Globus pallidus (tissue), 1 donor: ENCODE measurements at places on chromosomes 11 and 22.

DNA sequence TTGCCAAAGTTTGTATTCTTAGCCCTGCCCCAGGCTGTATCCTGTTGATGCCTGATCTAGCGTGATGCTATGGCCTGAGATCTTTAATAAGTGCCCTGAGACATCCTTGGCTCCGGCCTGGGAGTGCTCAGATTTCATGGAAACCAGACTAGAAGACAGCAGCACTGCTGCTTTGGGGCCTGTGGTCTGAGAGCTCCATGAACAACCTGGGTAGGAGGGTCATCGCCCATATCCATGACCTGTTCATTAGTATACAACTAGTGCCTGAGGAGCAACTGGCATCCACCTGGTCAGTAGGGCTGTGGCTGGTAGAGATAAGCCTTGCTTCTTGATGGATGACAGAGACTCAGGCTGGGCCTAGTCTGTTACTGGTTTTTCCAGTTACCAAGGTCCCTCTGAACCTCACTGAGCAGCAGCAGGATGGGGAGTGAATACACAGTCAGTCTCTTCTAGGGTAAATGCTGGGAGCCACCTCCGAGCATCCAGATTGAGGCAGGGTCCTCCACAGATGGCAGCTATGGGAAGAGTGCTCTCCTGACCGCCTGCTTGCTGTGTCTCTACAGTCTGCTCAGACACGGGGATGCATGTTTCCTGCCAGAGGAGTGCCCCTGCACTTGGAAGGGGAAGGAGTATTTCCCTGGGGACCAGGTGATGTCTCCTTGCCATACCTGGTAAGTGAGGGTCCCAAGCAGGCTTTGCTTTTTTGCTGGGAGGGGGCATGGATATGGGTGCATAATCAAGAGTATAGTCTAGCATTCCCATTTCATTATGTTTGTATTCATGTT lies 39.0 kb downstream of the OTOG start:
- no peak for DNase-seq

- DNase-seq, result no peak
Measured at GRCh38 chr11:119586181-119586580, 142.8 kb downstream of the NECTIN1 start.

- DNase-seq, result no peak
Measured at GRCh38 chr11:32332990-32333319, 102.4 kb downstream of the WT1 start.

GRCh38 chr11:95547186-95547585 lies 242.4 kb downstream of the FAM76B start:
- DNase-seq, result no peak

- DNase-seq, result no peak
Measured at GRCh38 chr11:35321111-35321510, 98.2 kb downstream of the SLC1A2 start.

DNA sequence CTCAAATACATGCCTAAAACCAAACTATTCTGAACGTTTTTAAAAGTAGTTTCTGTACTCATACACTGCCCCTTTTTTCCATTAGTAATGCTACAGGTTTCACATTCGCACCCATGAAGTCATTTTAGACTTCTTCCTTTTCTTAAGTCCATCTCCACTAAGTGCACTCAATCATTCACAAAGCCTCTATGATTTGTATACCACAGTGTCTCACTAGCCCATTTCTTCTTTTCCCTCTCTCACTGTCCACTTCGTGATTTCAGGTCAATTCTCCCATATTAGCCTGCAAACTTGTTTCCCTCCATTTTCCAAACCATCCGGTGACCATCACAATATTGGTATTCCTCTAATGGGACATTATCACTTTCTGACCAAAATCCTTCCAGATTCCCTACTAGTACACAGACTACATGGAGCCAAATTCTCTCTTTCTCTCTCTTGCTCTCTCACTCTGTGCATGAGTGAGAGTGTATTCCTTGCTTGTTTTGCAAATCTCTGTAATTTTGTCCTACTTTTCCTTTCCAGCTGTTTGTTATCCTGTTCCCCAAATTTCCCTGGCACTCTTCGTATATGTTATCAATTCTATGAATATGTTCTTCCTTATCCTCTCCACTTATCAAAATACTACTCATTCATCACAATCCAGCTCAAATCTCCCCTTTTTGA lies 3.4 kb upstream of the ZC3H12C start:
- no peak for DNase-seq

DNA sequence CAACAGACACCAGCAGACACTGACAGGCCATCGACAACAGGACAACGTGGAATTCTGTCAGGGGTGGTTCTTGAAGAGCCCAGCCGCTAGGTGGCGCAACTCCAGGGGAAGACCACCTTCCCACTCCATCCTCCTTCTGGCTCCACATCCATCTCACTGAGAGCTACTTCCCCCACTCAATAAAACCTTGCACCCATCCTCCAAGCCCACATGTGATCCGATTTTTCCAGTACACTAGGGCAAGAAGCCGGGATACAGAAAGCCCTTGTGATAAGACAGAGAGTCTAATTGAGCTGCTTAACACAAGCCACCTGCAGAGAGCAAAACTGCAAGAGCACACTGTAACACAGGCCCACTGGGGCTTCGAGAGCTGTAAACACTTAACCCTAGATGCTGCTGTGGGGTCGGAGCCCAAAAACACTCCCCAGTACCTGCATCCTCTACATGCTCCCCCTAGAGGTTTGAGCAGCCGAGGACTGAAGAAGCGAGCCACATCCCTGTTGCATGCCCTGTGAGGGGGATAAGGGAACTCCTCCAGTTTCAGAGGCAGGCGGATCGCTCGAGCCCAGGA lies 11.5 kb upstream of the RAB39A start:
- peak; percentile 5 for DNase-seq

GRCh38 chr11:67606492-67607295 lies at the start of gene NDUFV1:
NDUFV1 (plus strand) TSS chr11:67606936; CDS start chr11:67607005, 69 bp downstream.
- DNase-seq, result peak; percentile 94

DNA sequence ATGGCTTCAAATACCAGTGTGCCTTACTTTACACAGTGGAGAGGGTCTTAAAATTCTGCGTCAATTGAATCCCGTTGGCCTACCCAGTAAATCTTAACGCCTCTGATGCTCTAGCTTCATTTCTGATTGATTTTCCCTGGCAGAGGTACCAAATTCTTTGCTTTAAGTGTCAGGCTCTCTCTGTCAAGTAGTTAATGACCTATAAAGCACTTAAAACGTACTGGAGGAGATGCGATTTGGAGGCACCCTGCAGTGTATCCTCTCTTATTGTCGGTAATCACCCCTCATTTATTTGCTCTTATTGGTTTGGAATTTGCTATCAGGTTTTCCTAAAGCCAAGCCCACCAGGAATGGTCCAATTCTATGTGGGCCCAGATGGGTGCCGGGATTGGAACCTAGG lies 59.2 kb downstream of the NFAM1 start:
- no peak for DNase-seq

DNA sequence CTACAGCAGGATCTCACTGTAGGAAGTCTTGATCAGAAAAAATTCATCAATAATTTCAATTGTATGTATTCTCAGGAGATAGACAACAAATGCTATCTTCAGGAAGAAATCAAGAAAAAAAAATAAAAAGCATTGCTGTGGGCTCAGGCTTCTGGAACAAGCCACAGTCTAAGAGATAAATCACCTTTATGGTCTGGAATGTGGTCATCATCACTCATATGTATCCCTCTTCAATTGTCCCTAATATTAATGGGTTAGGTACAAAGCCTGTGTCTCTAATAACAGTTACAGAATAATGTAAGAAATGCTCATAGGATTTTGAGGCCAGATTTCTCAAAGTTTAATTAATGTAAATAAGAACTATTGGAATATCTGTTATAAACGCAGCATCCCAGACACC lies 305.9 kb upstream of the ANO3 start:
- DNase-seq, result no peak

DNA sequence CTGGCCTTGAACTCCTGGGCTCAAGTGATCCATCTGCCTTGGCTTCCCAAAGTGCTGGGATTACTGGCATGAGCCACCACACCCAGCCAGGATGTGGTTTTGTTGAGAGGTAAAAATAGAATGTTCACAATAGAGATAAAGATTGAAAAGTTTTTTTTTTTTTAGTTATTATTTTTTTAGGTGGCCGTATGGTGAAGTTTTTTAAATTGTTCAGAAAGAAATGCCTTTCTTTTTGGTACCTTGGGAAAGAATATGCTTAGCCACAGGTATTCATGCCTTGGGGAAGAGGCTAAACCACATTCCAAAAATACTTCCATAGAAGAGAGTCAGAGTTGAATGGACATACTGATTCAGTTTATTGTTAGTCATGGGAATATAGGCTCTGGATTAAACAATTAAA lies 143.4 kb downstream of the C11orf91 start:
- no peak for DNase-seq

- DNase-seq, result no peak
Measured at GRCh38 chr11:30917266-30917665, 331.1 kb upstream of the MPPED2 start.

GRCh38 chr11:70501933-70502540 lies 103.7 kb downstream of the CTTN start:
- no peak for DNase-seq

DNA sequence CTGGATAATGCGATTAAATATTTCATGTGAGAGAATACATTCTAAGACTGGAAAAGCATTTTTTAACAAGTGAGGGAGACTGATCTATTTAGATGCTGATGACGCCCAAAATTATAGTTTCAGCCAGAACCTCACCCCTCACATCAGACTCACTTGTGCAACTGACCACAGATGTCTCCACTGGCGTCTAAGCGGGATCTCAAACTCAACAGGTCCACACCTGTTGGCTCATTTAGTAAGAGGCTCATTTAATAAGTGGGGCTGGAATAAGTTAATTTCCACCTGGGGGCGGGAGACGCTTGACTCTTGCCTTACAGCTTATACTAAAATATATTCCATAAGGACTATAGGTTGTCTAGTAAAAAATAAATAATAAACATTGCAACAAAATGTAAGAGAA lies 47.5 kb downstream of the MORC2 start:
- no peak for DNase-seq

- no peak for DNase-seq
Measured at GRCh38 chr11:19873730-19874129, 161.1 kb downstream of the NAV2 start.

DNA sequence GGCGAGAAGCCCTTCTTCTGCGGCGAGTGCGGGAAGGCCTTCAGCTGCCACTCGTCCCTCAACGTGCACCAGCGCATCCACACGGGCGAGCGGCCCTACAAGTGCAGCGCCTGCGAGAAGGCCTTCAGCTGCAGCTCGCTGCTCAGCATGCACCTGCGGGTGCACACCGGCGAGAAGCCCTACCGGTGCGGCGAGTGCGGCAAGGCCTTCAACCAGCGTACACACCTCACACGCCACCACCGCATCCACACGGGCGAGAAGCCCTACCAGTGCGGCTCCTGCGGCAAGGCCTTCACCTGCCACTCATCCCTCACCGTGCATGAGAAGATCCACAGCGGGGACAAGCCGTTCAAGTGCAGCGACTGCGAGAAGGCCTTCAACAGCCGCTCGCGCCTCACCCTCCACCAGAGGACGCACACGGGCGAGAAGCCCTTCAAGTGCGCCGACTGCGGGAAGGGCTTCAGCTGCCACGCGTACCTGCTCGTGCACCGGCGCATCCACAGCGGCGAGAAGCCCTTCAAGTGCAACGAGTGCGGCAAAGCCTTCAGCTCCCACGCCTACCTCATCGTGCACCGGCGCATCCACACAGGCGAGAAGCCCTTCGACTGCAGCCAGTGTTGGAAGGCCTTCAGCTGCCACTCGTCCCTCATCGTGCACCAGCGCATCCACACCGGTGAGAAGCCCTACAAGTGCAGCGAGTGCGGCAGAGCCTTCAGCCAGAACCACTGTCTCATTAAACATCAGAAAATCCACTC lies 12.2 kb downstream of the ZNF74 start:
- no peak for DNase-seq

- DNase-seq, result no peak
Measured at GRCh38 chr22:37298748-37299495, 16.6 kb downstream of the CYTH4 start.
